ENCODE measurements at places on chromosomes 12 and 14.

- DNase-seq, result no peak
Observed at GRCh38 chr14:100840286-100841065, 14.6 kb downstream of the MEG3 start.

DNA sequence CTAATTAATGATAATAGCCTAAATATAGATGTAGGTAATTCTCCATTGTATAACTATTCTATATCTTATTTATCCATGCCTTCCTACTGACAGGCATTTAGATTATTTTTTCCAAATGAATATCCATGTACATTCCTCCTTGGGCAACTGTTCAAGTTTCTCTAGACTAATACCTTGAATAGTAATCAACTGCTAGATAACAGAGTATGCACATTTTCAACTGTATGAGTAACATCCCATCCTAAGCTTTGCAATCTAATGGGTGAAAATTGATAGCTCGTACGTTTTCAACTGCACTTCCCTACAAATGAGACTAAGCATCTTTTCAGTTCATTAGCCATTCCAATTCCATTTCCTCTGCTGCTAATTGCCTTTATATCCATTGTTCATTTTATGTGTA, 37.0 kb downstream of the YAF2 start:
- DNase-seq, result no peak

GRCh38 chr12:104680070-104680469, 223.3 kb downstream of the CHST11 start:
- DNase-seq, result peak; percentile 17

DNA sequence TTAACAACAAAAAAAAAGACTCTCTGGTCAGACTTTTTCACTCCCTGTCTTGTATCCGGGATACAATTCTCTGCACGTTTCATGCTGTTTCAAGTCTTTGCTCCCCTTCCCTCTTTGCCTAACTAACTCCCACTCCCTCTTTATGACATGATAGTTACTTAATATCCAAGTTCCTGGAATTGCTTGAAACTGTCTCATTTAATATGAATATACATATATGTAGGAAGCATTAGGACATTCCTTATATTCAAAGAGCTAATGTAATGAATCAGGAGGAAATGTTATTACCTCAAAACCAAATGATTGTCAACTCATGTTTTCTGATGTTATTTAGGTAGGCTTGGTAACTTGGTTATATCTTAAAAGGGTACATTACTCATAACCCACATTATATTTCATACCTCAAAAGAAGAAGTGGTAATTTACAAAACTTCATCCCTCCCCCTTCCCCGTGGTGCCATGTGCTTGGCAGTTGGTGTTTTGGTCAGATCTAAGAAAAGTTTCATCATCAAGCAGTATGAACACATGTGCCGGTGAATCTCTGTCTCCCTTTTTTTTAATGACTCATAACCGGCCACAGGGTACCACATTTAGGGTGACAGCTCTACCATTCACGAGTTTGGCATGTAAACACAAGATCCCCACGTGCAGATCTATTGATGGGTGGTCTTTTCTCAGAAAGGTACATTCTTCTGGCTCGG, 56.5 kb downstream of the HCAR2 start:
- DNase-seq, result no peak

DNA sequence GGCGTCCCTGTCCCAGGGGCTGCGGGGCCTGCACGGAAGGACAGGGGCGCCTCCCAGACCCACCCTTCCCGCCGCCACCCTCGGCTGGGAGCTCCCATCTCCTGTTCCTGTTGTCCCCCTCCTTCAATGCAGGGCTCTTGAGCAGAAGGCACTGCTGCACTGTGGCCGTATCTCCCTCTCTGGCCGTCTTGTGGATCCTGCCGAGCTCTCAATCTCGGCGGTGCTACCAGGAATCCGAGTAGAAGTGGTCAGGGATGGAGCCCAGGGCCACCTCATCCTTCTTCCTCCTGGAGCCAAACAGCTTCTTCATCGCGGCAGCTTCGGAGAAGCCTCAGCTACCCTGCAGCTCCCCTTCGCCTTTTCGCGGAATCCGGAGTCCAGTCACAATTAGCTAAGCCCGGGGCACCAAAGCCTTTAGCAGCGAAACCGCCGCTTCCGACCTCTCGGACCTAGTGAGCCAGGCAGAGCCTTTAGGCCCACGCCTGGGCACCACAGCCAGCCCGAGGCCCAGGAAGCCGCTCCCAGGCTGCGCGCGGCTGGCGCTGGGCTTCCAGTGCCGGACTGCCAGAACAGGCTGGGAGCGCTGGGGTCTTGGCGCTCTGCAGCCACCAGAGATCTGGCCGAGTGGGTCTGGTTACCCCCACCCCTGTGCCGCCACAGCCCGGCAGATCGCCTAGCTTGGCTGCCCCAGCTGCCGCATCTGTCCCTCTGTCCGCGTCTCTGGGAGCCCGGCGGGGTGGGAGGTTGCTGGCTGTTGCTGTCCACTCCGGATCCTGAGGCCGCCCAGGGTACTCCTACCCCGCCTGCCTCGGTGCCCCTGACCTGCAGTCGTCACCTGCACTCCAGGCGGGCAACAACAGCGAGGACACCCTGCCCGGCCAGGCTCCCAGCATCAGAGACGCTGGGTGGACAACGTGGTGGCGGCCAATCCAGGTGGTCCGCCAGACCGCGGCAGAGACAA, 69.1 kb downstream of the ASCL4 start:
- DNase-seq, result no peak

DNA sequence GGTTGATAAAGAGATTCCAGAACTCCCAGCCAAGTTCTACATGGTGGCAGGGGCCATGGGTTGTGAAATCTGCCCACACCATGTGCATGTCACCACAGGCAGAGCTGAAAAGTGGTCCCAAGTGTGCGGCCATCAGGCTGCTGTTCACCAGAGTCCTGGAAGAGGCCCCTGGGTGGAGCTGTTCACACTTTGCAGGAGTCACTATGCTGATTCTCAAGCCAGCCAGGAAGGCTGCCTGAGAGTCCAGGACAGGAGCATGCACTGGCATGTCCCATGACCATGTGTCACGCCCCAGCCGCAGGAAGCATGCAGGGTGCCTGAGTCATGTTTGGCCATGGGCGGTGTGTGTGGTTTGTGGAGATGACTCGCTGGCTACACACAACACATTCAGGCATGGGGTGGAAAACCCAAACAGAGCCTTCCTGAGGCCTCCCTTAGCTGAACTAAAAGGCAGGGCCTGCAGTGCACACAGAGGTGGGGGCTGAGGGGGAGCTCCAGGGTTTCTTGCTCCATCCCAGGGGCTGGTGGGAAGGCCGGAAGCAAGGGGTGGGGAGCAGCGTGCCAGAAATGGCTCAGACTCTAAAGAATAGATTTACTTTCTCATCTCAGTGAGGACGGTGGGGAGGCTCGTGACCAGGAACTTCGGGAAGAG, 19.4 kb downstream of the ABCB9 start:
- peak; percentile 51 for DNase-seq

- DNase-seq, result no peak
Observed at GRCh38 chr12:15545334-15545733, 223.0 kb downstream of the PTPRO start.

DNA sequence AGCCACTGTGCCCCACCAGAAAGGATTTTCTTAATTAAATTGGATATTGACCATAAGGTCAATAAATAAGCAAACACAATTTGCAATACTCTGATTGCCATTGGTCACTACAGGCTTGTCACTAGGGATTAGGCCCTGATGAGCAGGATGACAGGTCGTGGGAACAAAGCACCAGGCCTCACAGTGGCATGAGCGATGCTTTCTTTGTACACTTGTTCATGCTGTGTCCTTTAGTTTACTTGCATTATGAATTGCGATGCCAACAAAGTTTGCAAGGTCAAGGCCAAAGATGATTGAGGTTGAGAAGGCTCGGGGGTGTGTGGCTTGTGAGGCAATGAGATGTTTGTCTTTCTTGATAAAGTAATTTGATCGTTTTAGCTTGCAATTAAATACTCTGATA, 136.0 kb downstream of the TTC8 start:
- no peak for DNase-seq

- DNase-seq, result no peak
Observed at GRCh38 chr12:11853126-11853525, 203.7 kb downstream of the ETV6 start.

DNA sequence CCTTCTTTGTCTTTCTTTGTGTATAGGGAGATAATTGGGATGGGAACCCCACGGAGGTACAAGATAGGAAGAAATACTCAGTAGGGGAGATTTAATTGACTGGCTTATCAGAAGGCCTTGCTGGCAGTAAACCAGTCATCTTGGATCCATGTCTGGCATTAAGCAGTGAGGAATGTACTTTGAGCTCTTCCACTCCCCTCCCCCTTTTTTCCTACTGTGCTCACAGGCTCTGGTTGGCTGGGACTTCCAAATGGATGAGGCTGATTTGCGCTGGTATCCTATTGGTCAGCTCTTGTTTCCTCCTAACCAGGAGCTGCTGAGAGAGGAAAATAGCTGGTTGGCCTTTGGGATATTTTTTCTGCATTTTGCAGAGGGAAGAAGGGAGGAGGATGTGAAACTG, 24.7 kb downstream of the NGDN start:
- DNase-seq, result no peak

All from effector memory CD8-positive, alpha-beta T cell (primary cell).